Central memory CD4-positive, alpha-beta T cell (primary cell): ENCODE measurements at places on chromosomes 4 and X.

DNA sequence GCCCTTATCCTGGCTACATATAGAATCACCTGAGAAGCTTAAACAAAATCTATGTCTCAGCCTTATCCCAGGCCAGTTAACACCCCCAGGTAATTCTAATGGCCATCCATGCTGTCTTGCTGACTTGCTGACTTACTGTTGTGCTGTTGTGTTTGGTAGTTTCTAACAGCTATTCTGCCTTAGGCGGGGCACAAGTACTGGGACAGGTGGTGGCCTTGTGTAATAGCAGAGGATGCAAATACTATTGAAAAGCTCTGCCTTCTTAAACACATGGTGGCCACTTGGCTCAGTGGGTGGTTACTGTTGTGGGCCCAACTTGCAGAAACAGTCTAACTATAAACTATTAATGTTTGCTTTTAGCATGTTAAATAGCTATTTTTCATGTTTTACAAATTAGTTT, 56.2 kb downstream of the CDS1 start:
- DNase-seq, result no peak

DNA sequence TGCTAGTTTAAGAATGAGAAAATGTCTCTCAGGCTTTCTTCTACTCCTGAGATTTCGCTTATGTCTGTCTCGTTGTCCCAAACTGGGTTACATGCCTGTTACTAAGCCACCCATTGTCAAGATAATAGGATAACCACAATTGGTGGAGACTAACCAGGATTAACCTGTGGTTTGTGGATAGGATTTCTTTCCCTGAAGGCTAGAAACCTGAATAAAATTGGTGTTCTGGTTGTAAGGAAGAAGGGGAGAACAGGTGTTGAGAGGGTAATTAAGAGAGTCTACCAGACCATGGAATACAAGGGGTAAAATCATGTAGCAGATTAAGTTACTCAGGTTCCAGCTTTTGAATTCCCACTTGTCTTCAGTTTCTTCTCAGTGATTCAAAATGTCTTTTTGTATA, 225.4 kb downstream of the CPE start:
- no peak for DNase-seq

GRCh38 chr4:41930139-41930831, 4.9 kb upstream of the TMEM33 start:
- DNase-seq, result no peak

- no peak for DNase-seq
Measured at GRCh38 chr4:10732235-10732913, 47.8 kb upstream of the CLNK start.

DNA sequence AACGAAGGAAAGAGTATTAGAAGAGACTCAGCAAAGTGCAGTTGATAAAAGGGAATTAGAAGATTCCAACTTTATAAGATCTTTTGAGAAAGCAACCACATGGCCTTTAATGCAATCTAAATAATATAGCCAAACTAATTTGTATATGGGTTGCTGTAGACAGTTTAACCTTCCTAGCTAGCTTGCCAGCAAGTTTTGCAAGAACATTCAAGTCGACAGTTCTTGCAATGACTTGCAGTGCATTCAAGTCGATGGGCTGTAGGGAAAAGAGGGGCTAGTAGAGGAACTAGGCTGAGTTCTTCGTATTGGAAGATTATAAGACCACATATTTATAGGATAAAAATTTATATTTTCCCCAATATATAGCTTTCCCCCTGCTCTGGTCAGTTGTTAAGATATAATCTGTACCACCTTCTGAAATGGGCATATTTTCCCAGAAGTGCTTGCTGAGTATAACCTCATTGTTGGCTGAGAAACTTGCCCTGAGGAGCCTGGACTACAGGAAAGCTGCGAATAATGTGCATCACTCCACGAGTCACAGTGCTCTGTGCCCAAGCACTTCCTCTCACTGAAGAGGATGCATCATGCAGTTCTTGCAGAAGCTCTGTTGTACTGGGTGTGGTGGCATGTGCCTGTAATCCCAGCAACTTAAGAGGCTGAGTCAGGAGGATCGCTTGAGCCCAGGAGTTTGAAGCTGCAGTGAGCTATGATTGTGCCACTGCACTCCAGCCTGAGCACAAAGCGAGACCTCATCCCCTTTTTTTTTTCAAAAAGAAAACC, 56.7 kb downstream of the DOCK11 start:
- no peak for DNase-seq

- DNase-seq, result no peak
Measured at GRCh38 chr4:55568905-55569504, 22.3 kb upstream of the CLOCK start.

DNA sequence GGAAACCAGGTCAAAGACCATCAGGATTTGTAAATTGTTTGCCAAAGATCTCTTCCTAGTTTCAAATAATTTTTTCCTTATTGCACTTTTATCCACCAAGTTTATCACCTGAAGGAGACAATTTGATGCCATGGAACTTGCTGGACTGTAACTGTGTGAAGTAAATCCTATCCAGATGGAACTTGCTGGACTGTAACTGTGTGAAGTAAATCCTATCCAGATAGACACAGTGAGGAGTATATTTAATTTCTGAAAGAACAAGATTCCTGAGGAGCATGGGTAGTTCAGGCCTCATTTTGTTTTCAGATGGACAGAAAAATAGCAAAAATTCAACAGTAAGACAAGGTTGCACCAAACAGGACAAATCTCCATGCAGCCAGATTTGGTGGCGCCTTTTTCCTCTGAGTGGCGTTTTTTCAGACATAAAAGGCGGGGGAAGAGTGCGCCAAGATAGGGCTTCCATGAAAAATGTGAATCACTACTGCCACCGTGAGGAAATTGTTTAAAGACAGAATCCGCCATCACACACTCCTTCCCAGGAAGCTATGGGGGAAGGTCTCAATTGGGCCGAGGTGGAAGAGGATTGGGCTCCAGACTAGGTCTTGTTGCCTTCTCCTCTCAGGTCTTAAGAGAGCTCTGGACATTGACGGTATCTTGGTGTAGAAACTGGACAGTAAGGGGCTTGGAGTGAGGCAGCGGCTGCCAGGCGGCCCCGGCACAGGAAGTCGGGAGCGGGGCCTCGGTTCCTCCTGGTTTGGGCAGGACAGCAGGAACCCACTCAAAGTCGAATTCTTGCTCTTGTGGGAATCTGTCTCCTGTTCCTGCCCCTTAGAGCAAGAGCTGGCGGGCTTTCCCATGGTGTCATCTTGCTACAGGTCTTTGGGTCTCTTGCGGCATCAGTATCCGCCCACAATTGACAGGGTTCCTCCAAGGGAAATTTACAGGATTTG, 234.7 kb downstream of the OR13H1 start:
- DNase-seq, result peak; percentile 78

DNA sequence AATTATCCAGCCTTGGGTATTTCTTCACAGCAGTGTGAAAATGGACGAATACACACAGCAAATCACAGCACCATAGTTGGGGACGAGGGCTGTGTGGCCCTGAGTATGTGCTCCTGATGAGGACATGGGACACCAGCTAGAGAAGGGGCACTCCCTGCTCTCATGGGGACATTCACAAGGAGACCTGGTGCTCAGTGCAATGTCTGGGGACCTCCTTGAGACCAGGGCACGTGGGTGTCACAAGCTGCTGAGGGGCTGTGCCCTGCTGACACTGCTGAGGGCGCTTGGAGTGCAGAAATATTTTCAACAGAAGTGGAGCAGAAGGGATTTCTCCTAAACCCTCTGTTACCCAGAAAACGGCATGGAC, 65.4 kb downstream of the TRMT44 start:
- no peak for DNase-seq

GRCh38 chrX:75784680-75785491, at the start of gene MAGEE2:
MAGEE2 (minus strand) TSS chrX:75785254; CDS start chrX:75785051, 203 bp downstream.
- no peak for DNase-seq

GRCh38 chr4:40579983-40580382, 49.7 kb downstream of the RBM47 start:
- no peak for DNase-seq

DNA sequence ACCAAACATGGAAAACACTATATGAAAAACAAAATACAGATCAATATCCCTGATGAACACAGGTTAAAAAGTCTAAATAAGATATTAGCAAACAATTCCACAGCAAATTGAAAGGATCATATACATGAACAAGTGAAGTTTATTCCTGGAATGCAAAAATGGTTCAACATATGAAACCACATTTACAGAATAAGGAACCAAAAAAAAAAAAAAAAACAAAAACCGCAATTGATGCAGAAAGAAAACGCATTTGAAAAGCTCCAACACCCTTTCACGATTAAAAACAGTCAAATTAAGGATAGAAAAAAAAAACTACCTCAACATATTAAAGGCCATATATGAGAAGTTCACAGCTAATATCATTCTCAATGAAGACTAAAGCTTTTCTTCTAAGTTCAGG, 45.4 kb upstream of the STS start:
- DNase-seq, result no peak

- peak; percentile 8 for DNase-seq
Measured at GRCh38 chr4:86939729-86940575, 5.1 kb downstream of the AFF1 start.

DNA sequence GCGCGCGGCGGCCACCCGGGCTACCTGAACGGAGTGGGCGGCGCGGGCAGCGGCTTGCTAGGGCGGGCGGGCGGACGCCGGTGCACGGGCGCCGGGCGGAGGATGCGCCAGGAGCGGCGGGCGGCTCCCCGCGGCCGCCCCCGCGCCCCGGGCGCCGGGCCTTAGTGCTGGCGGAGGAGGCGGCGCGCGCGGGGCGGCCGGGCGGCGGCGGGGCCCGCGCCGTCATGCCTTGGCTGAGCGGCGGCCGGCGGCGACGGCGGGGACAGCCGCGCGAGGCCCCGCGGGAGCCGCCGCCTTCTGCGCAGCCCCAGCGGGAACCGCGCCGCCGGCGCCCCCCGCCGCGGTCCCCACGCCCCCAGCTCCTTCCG, 48.2 kb downstream of the CLDN34 start:
- no peak for DNase-seq

GRCh38 chr4:122229857-122230256, 77.7 kb downstream of the BLTP1 start:
- no peak for DNase-seq

DNA sequence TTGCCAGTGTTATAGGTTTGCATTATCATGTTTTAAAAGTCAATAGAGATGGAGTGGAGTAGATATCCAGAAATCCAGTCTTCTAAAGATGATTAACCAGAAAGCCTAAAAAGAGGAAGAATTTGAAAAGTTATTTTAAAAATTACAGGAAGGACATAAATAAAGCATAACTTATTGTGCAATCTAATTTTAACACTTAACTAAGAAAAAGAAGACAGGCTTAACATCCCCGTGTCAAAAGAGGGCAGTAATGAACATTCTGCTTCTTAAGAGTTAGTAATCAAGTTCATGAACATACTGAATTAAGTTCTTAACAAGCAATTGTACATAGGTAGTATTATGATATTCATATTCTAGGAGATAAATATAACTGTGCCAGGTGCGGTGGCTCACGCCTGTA, 39.3 kb downstream of the ELF2 start:
- no peak for DNase-seq

GRCh38 chr4:144338834-144339233, 198.3 kb upstream of the GYPA start:
- DNase-seq, result no peak

- DNase-seq, result no peak
Measured at GRCh38 chr4:33961761-33962160, 2282.6 kb downstream of the ARAP2 start.

DNA sequence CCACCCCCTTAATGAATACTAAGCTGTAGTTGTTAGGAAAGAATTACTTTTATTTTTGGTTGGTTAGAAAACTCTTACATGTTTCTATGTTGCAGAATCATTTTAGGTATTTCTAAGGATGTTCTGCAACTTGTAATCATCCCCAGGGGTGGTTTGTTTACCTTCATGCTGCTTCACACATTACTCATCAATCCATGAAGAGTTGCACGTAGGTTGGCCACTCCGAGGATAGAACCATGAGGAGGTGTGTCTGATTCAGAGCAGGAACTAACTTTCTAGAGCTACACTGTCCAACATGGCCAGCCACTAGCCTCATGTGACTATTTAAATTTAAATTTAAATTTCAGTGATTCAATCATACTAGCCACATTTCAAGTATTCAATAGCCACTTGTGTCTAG, 127.2 kb upstream of the FRMPD4 start:
- no peak for DNase-seq

DNA sequence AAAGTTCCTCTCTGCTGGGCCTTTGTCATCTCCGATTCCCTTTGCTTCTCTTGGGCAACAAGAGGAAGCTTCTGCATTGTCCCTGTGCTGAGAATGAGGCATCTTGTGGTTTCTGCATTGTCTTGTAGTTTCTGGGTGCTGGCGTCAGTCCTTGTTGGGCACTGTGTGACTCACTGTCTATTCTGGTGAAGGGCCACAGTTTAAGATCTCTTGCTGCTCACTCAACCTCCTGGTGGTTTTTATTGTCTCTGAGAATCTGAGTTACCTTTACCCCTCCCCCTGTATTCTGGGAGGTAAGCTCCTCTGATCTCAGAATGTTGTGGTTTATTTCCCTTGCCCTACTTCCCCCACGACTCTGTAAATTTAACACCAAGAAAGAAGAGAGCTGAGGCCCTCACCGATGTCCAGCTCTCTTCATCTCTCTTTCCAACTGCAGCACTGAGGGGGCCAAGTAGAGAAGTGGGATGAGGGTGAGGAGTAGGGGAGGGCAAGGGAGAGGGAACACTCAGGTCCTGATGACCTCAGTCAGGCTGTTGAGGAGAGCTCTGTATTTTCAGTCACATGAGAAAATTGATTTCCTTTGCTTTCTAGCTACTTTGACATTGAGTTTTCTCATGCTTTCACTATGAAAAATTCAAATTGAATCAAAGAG, 441.6 kb upstream of the PITX2 start:
- no peak for DNase-seq

DNA sequence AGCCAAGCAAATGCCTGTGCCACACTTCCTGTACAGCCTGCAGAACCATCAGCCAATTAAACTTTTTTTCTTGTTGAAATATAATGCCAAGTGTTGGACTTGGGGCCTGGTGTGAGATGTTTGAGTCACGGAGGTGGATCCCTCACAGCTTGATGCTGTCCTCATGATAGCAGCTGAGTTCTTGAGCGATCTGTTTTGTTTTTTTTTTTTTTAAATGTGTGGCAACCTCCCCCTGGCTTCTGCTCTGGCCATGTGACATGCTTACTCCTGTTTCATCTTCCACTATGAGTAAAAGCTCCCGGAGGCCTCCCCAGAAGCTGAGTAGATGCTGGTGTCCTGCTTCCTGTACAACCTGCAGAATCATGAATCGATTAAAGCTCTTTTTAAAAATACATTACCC, 973.3 kb upstream of the FTHL17 start:
- no peak for DNase-seq
